ENCODE measurements at places on chromosomes 11 and 22.

DNA sequence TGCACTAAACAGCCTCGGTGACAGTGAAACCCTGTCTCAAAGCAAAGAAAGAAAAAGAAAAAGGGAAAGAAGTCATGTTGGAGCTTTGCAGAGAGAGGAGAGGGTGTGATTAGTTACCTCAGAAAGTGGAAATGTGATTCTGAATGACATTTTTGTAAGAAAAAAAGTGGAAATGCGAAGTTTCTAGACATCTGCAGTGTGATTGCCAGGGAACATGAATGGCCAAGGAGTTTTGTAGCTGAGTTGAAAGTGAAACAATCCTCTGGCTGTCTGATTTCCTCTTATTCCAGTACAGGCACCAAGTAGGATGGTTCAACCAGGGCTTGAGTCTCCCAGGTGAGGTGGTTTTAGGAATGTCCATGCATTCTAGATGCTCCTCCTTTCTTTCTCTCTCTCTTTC, 17.8 kb upstream of the SYVN1 start:
- peak; percentile 66 for DNase-seq

DNA sequence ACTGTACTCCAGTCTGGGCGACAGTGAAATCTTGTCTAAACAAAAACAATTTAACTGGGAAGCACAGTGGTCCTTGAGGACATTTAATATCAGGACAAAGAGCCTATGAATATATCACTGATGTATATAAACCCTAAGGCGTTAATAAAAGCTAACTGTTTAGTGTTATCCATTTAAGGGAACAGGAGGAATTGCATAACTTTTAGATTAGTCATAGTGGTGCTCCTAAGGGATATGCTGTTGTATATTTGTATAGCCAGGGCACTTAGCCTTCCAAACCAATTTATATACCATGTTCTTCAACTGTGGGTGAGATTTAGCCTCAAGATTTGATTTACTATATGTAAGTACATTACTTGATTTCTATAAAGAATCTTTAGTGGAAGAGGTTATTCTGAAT, 3.0 kb upstream of the CHEK1 start:
- DNase-seq, result no peak

DNA sequence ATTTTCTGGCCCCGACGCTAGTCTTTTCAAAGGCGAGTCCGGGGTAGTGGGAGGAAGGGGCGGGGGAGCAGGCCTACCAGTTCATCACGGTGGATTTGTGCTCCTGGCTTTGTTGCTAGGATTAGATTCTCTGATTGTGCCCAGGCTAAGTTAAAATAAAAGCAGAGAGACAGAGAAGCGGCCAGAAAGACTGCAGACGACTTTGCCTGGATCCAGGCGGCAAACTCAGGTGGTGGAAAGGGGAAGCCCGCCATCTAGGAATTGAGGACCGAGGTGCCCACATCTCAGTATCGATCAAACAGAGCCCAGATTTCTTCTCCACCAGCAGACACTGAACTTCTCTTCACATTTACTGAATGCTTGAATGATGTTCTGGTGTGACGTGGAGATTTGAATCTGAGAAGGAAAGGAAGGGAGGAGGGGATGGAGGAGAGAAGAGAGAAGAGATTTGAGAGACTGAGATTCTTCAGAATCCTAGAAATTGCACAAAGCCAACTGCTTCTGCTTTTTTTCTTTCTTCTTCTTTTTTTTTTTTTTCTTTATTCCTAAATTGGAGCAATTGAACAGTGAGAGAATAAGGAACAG, 2.7 kb downstream of the FAT3 start:
- DNase-seq, result no peak

DNA sequence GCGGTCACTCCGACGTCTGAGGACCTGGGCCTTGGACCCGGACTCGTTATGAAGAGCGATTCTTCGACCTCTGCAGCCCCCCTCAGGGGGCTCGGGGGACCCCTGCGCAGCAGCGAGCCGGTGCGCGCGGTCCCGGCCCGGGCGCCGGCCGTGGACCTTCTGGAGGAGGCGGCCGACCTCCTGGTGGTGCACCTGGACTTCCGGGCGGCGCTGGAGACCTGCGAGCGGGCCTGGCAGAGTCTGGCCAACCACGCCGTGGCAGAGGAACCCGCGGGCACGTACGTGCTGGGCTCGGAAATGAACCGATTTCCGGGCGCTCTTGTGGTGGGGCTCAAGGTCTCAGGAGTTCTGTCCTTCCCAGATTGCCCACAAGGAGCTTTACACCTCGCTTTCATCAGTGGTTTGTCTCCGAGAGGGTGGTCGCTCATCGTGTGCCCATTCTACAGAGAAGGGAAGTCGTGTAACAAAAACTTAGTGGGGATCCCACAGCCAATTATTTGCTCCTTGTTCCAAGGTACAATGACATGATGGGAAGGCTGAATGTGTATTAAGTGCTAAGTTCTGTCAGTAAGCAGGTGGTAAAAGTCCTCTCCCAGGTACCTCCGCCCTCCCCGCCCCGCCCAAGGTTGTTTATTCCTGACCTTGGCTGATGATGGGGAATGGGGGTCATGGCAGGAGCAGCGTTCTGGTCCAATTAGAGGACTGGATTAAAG, 695 bp downstream of the PEX26 start:
- peak; percentile 74 for DNase-seq

- DNase-seq, result no peak
Measured at GRCh38 chr11:114121804-114122504, 62.4 kb downstream of the ZBTB16 start.

Data from common myeloid progenitor, CD34-positive (primary cell).